Cerebellum (tissue), 4 donors: ENCODE measurements at places on chromosomes 4 and X.

- no peak for DNase-seq
Observed at GRCh38 chrX:149467920-149468319, 37.2 kb downstream of the IDS start.

DNA sequence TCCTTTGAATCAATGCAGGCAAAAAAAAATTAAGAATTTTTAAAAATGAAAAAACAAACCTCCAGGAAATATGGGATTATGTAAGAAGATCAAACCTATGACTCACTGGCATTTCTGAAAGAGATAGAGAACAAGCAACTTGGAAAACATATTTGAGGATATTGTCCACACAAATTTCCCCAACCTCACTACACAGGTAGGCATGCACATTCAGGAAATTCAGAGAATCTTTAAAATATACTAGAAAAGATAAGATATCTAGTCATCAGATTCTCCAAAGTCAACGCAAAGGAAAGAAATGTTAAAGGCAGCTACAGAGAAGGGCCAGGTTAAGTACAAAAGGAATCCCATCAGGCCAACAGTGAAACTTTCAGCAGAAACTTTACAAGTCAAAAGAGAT, 85.6 kb downstream of the ANTXR2 start:
- DNase-seq: no peak

DNA sequence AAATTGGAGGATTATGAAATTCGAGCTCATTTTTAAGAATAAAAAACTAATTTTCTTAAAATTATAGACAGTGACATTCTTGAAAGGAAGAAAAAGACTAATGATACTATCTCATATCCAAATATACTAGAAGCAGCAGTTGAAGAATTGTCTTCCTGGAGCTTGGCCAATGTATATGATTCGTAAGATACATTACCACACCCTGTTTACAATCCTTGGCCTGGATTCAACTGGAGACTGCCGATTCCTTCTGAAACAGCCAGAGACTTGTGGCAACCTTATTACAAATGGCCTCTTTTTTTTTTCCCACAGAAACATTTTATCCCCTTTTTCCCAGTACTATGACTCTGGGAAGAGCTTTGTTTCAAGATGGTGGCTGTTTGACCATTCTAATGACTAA, 571.2 kb upstream of the FAT1 start:
- no peak for DNase-seq

GRCh38 chr4:165369522-165369921, 9.3 kb upstream of the CPE start:
- no peak for DNase-seq

GRCh38 chr4:129064717-129065116, 28.6 kb downstream of the SCLT1 start:
- DNase-seq: no peak

GRCh38 chr4:78361621-78362120, 189.9 kb upstream of the ANXA3 start:
- DNase-seq: no peak

DNA sequence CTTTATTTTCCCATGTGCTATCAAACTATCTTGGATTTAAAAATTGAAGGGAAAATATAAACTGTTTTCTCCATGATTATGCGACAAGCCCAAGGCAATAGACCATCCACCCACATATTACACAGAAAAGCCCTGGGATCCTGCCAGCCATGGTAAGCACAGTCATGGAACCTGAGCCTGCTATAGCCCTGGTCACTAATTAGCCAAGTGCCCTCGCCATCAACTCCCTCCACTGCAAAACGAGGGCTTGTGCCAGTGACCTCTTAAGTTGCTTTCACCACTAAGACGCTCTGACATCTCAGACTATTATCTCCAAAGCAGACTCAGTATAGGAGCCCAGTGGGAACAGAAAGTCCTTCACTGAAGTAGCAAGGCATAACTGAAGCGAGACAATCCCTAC, 69.2 kb downstream of the NLGN4X start:
- DNase-seq: no peak

DNA sequence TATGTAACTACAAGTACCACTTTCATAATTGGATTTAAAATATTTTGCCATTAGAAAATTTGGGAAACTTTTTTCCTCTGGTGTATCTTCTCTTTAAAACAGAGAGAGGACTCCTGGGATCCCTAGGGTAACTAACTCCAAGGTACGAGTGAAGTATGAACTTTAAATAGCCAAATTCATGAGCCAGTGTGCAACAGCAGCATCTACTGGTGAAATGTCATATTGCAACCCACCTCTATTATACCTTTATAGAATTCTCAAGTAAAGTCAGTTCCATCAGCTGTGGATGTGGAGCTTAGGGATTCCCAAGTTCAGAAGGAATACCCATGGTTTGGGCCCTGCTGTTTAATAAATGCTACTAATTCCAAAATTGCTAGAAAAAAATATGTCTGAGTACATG, 282.7 kb upstream of the TAPT1 start:
- no peak for DNase-seq

DNA sequence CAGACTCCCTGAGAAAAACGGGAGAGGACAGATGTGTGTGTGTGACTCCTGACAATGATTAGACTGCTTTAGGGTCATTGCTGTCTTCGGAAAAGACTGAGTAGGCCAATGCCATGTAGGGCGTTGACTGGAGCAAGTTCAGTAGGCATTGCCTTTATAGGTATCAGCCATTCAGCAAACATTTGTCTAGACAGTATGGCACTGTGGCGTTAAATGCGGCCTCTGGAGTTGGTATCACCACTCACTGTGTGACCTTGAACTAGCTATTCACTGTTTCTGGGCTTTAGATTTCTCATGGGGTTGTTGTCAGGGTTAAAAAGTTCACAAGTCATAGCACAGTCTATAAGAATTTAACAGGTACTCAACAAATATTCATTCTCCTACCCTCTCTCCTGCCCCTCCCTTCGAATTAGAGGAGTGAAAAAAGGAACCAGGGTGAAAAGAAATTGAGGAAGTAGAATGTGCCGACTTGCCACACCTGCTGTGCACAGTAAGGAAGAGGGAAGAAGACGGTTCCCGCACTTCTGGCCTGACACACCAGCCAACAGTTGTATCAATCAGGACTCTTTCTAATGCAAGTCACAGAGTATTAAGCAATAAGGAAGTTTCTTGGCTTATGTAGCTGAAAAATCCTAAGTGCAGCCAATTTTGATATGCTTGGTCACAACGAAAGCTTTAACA, 83.2 kb upstream of the PLAC8 start:
- DNase-seq: no peak

DNA sequence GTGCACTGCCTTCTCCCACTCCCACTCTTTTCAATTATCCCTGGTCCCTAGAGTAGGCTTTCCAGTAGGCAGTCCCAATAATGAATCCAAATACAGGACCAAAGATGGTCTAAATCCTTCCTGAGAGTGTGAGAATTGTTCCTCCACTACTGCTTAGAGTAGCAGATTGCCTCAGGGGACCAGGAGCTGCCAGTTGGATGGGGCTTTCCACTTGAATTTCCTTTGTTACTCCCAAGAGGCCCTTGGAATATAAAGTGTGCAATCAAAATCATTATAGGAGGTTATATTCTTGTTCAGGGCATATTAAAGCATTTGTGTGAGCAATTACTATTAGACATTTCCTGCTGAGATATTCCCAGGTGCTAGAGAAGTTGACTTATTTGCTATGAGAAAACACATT, 156.6 kb upstream of the TLL1 start:
- DNase-seq: no peak

DNA sequence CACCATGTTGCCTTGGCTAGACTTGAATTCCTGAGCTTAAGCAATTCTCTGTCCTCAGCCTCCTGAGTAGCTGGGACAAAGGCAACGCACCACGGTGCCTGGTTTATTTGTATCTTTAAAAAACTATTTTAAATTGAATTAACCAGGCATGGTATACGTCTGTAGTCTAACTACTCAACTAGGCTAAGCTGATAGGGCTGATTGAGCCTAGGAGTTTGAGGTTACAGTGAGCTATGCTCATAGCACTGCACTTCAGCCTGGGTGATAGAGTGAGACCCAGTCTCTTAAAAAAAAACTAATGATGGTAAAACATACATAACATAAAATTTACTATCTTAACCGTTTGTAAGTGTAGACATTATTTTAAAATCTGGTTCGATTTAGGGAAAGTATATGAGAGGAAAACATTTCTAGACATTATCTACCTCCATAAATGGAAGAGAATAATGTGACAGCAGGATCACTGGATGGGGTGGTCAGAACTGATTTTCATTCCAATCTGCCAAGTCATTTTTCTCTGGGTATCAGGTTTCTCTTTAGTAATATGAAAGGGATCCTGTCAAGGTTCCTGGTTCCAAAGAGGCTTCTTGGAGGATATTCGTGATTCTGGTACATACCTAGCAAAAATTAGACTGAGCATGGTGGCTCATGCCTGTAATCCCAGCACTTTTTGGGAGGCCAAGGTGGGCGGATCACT, 8.7 kb upstream of the ITGB1BP2 start:
- no peak for DNase-seq

GRCh38 chr4:121140716-121141460, 23.2 kb downstream of the TNIP3 start:
- no peak for DNase-seq

DNA sequence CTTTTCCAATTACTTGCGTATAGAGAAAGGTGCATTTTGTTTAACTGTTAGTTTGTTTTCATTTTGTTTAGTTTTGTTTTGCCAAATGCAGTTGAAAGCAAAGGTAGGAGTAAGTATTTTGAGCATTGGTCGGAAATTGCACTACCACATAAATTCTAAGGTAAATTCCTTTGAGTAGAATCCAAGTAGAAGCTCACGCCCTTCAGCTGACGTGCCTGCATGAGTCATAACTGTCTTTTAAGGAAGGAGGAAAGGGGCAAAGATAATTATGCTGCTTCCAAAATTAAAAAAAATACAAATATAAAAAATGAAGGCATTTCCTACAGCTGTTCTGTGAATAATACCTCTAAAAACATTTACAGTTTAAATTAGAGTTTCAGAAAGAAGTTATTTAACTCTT, 110.2 kb upstream of the MYOZ2 start:
- DNase-seq: no peak

DNA sequence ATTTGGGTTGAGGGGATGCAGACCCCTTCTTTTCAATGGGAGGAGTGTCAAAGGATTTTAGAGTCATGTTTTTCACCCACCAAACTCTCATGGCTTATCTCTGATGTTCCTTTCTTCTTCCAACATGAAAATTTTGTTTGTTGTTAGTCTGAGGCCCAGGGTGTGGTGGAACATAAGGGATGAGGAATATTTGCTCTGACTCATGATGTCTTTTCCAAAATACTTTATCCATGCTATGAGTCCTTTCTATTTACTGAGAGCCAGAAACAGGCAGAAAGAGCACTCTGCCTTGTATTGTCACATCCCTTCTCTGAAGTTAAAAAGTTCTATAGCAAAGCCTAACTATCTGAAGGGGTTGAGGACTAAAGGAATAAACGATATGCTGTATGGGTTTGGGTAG, 61.6 kb upstream of the GYPA start:
- DNase-seq: no peak

- no peak for DNase-seq
Observed at GRCh38 chr4:168744021-168744420, 247.2 kb downstream of the PALLD start.

GRCh38 chrX:53421772-53422085, 725 bp downstream of the SMC1A start:
- no peak for DNase-seq

- DNase-seq: peak; percentile 62
Observed at GRCh38 chr4:128782076-128782715, 27.3 kb upstream of the JADE1 start.

- DNase-seq: no peak
Observed at GRCh38 chrX:14030174-14030530, 460 bp upstream of the GEMIN8 start.

DNA sequence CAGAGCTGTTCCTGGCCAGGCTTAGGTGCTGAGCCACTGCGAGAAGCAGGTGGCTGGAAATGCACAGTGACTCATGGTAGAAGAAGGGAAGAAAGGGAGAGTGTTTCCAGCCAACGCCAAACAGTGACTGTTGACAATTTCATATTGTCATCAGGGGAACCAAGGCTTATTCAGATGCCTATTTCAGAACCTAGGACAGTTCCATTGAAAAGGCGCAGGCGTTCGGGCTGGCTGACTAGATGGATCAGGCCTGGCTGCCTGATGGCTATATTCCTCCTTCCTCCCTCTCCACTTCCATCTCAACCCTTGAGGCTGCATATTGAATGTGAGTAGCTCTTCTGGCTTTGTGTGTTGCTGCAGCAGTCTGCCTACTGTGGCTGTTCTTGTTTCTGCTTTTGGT, 73.0 kb upstream of the FRMPD4 start:
- DNase-seq: no peak

GRCh38 chr4:109296527-109296926, 5.9 kb downstream of the COL25A1 start:
- no peak for DNase-seq

DNA sequence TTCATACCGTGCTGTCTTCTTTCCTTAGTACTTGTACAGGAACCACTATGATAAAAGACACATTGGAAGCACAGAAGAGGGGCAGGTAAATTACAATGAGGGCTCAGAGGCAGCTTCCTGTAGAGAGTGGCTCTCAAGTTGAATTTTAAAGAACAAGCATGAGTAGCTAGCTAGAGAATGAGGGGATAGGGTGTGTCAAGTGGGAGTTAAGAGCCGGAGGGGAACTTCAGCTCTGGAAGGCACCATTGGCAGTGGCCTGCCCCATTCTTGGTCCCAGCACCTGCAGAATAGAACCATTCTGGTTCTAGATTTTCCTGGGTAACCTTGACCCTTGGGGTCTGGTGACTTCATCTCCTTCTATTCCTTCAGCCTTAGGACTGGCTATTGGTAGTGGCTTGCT, 34.0 kb upstream of the JADE1 start:
- no peak for DNase-seq

DNA sequence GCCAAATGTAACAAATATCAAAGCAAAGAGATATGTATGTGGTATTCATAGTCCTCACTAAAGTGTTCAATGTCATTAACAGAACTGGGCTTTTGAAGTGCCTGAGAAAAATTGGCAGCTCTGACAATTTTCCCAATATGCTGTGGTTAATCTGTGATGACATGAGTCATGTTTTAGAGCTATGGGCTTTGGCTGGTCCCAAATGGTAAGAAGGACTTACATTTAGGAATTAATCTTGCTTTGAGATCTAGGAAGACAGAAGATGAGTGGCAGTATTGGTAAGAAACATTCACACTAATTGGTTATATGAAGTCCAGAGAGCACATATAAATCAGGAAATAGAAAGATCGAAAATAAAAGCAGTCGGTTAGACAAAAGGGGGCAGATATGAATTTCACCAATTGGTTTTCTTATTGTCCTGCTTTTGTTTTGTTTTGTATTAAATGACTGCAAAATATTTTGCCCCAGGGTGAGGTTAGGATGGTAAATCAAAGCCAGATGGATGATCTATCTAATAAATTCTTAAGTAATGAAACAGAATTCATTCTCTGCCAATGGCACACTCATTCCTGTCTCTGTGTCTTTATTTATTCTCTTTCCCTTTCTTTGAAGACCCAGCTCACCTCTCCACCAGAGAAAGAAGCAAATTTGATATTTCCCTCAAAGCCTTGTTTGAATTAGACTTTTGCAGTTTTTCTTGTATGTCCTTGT, 993.1 kb downstream of the RPA4 start:
- DNase-seq: no peak

- no peak for DNase-seq
Observed at GRCh38 chrX:151722241-151722846, 6.5 kb downstream of the FATE1 start.
